SJSA1 (cell line): ENCODE measurements at places on chromosomes 1 and 21. TPM values are rescaled to one million over a fixed set of nuclear protein-coding genes. Genes with fewer than 3 reads are reported as not detected.

HSPB7 gene
- total RNA-seq: not detected in 2 replicates

PRMT2 gene
- 114 and 126 TPM in 2 replicates for total RNA-seq

FALEC gene
- not detected in 2 replicates for total RNA-seq

TCP10L gene
- not detected in 2 replicates for total RNA-seq

SLAMF6 gene
- not detected in 2 replicates for total RNA-seq

OR2L3 gene
- total RNA-seq: not detected in 2 replicates

METTL13 gene
- 15.1 and 26.5 TPM in 2 replicates for total RNA-seq

SHE gene
- not detected in 2 replicates for total RNA-seq

NBPF10 gene
- 1.2 and 2.1 TPM in 2 replicates for total RNA-seq

SPATA46 gene
- not detected in 2 replicates for total RNA-seq

ARF1 gene
- total RNA-seq: 161 and 212 TPM in 2 replicates

AVPR1B gene
- total RNA-seq: not detected in 2 replicates

GSTM5 gene
- not detected in 2 replicates for total RNA-seq

AIRE gene
- total RNA-seq: not detected in 2 replicates

KIF17 gene
- 1.9 and 4.0 TPM in 2 replicates for total RNA-seq

UTS2 gene
- total RNA-seq: not detected in 2 replicates

RNF220 gene
- 70.5 and 75.0 TPM in 2 replicates for total RNA-seq

TTLL7 gene
- total RNA-seq: 5.4 and 9.3 TPM in 2 replicates

UBXN10 gene
- total RNA-seq: not detected in 2 replicates

SPATA17 gene
- total RNA-seq: 0.29 TPM in 1 of 2 replicates, not detected in the other

GNAT2 gene
- 0.16 TPM in 1 of 2 replicates, not detected in the other for total RNA-seq

FPGT gene
- 11.4 and 16.3 TPM in 2 replicates for total RNA-seq

CRB1 gene
- total RNA-seq: 0.05 TPM in 1 of 2 replicates, not detected in the other

TXNIP gene
- 57.4 and 82.5 TPM in 2 replicates for total RNA-seq

BTBD8 gene
- 1.1 and 5.1 TPM in 2 replicates for total RNA-seq

CTTNBP2NL gene
- total RNA-seq: 13.0 and 15.9 TPM in 2 replicates

OR2L13 gene
- total RNA-seq: not detected in 2 replicates

PLPP3 gene
- 14.7 and 17.5 TPM in 2 replicates for total RNA-seq

S1PR1 gene
- 3.7 and 13.3 TPM in 2 replicates for total RNA-seq

MRPL37 gene
- total RNA-seq: 133 and 157 TPM in 2 replicates

DSCAM gene
- not detected in 2 replicates for total RNA-seq

SETSIP gene
- total RNA-seq: not detected in 2 replicates

DIPK1A gene
- 22.6 and 23.6 TPM in 2 replicates for total RNA-seq

VAMP3 gene
- total RNA-seq: 110 and 162 TPM in 2 replicates

LINGO4 gene
- total RNA-seq: not detected in 2 replicates

SPRR1B gene
- not detected in 2 replicates for total RNA-seq

DTL gene
- 36.7 and 59.4 TPM in 2 replicates for total RNA-seq

PLEKHA6 gene
- 0.16 and 0.76 TPM in 2 replicates for total RNA-seq

SYT14 gene
- total RNA-seq: 1.00 and 1.3 TPM in 2 replicates

ASAP3 gene
- 19.5 and 38.0 TPM in 2 replicates for total RNA-seq

FMO2 gene
- not detected in 2 replicates for total RNA-seq

OR2T2 gene
- total RNA-seq: not detected in 2 replicates

FNDC5 gene
- total RNA-seq: 0.47 and 0.84 TPM in 2 replicates

CLDN17 gene
- total RNA-seq: not detected in 2 replicates

SYCP1 gene
- not detected in 2 replicates for total RNA-seq

ZNF697 gene
- 1.7 and 5.0 TPM in 2 replicates for total RNA-seq

KCNT2 gene
- total RNA-seq: 0.05 and 0.25 TPM in 2 replicates

COL6A1 gene
- 108 and 149 TPM in 2 replicates for total RNA-seq
